ENCODE measurements at places on chromosomes 5 and 9.
A peak's percentile ranks its signal among the peaks of the same experiment; 100 is the strongest.

DNA sequence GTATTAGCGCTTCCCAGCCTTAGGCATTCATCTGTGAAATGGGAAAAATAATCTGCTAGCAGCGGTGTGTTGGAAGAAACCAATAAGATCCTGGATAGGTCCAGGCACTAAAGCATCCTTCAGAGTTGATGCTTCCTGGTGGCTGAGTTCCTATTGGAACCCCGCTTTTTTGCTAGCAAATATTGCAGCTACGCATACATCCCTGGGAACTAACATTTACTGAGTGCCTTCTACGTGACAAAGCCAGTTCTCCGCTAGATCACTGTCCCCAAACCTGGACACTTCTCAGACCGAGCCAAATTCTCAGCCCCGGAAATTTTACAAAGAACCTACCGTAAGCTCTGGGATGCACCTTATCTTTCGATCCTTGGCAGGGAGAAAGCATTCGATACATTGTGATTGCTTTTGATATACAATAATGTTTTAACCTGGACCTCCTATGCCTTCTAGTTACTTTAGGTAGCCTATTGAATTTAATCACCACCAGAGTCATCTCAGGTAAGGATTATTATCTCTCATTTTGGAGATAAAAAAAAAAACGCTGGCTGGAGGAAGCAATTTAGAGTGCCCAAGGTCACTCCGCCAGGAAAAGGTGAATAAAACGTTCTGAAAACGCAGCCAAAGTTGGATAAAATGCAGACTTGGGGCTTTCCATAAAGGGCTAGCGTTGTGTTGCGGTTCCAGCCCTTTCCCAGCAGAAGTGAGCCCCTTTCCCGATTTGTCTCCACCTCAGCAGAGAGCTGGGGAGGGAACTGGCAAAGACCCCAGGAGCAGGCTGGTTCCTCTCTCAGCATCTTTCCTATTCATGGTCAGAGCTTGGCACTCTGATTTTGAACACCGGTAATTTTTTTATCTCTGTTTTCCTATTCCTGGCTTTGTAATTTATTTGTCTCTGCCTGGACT, 2.6 kb upstream of the MSX2 start:
- DNase-seq, result no peak

DNA sequence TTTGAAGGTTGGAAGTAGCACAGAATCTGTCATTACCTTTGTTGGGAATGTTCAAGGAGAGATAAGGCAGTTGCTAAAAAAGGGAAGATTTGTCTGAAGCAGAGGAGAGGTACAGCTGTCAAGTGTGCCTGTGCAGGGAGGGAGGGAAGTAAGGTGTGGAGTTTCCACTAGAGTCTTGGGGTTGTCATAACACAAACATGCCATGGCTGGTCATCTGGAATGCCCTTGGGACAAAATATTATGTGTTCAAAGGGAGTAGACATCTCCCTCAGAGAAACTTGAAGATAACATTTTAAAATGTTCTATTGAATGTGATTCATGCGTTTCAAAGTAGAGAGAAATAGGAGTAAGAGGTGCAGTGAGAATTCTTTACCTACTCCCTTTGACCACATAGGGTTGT, 95.0 kb downstream of the MUSK start:
- DNase-seq, result no peak

- no peak for DNase-seq
Measured at GRCh38 chr5:180117000-180117725, 45.6 kb upstream of the RNF130 start.

- DNase-seq, result no peak
Measured at GRCh38 chr5:53733853-53734252, 173.4 kb downstream of the NDUFS4 start.

GRCh38 chr5:168137265-168137664, 154.2 kb upstream of the WWC1 start:
- no peak for DNase-seq

DNA sequence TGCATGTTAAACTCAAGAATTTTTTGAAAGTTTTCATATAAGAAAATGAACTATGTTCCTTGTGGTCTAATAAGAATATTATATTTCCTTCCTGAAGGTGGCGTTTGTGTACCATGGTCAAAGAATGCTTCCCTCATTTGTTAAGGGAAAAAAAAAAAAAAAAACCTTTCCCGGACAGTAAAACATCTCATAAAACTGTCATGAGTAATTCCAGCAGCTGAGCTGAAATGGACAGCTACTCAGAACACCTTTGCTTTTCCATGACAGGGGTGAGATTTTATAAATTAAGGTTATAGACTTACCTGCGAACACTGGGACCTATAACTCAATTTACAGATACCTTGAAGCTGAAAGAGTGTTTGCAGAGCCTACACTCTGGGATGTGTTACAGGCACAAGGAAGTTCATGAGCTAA, 113.2 kb upstream of the RANBP3L start:
- no peak for DNase-seq

DNA sequence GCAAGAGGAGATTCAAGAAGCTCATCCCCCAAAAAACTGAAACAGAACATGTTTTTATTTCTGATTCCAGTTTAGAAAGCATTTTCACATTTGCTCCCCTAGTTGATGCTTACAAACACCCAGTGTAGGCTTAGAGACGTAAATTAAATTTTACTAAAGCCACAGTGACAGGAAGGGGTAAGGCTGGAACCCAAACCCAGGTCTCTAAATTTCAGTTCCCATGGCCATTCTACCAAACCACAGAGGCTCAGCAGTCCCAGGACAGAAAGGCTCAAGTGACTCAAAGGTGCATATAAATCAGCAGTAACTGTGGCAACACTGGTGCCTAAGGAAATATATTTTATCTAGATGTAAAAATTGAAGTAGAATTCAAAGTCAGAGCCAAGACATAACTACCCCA, 128.7 kb downstream of the CEP120 start:
- DNase-seq, result no peak

- no peak for DNase-seq
Measured at GRCh38 chr5:66653325-66653724, 57.1 kb downstream of the MAST4 start.

- no peak for DNase-seq
Measured at GRCh38 chr5:150007050-150007449, 6.5 kb downstream of the HMGXB3 start.

- DNase-seq, result no peak
Measured at GRCh38 chr5:121695307-121695706, 156.4 kb upstream of the FTMT start.

GRCh38 chr9:72025906-72026305, 34.5 kb downstream of the C9orf57 start:
- DNase-seq, result no peak

DNA sequence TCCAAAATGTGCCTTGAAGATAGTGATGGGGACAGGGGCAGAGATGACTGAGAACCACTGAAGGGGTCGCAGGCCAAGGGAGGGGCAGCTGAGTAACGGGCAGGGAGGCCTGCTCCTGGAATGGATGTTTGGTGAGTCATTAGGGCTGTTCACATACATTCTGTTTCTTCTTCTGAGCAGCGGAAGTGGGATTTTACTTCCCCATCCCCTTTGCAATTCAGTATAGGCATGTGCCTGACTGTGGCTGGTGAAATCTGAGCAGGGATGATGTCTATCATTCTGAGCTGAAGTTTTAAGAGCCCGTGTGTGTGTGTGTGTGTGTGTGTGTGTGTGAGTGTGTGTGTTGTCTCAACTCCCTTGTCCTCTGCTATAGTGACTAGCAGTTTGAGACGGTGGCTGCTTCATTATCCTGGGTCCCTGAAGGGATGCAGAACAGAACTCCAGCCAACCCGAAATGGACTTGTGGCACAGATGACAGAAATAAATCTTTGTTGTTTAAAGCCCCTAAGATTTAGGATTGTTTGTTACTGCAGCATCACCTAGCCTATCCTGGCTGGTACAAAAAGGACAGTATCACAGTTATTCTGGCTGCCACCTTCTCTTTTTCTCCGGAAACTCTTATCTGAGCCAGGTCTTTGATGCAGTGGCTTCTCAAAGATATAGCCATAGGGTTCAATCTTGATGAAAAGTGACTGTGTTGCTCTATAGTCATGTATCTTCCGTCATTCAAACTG, 29.2 kb upstream of the TGFBI start:
- no peak for DNase-seq

GRCh38 chr5:111699976-111700375, 57.0 kb downstream of the NREP start:
- DNase-seq, result no peak

GRCh38 chr9:86983620-86984259, 36.4 kb upstream of the GAS1 start:
- DNase-seq, result no peak

DNA sequence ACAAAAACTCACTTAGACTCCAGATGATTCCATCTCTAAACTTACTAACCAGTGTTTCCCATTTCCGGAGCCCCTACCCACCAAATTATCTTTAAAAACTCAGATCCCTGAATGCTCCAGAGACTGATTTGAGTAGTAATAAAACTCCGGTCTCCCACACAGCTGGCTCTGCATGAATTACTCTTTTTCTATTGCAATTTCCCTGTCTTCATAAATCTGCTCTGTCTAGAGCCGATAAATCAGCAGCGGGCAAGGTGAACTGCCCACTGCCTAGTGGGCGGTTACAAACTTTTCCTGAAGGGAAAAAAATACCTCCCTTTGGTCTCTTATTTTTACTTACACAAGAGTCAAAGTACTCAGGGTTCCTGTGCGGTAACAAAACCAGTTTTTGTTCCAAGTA, 624.4 kb upstream of the RORB start:
- DNase-seq, result no peak

DNA sequence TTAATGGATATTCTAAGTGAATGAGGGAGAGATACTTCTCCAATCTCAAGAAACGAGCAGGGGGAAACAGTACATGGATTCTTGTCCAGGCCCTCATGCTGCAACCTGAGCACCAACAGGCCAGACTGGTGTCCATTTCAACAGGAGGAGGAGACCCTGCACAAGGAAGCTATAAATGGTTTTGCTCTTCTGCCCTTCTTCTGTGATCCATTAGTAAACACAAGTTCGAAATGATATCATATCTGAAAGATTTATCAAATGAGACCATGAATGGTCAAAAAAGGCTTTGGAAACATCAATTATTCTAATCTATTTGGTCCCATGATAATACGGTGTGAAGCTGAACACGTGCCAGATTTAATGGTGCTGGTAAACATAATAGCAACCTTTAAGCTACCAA, 109.8 kb downstream of the NR6A1 start:
- DNase-seq, result no peak

- no peak for DNase-seq
Measured at GRCh38 chr5:125199968-125200865, 453.8 kb upstream of the ZNF608 start.

DNA sequence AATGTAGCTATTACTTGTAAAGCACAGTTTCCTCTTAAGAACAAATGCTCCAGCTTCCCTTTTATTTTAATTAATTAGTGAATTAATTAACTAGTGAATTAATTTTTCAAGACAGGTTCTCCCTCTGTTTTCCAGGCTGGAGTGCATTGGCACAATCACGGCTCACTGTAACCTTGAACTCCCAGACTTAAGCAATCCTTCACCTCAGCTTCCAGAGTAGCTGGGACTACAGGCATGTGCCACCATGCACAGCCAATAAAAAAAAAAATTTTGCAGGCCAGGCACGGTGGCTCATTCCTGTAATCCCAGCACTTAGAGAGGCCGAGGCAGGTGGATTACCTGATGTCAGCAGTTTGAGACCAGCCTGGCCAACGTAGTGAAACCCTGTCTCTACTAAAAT, 44.1 kb downstream of the FCHO2 start:
- DNase-seq, result no peak

GRCh38 chr5:134581241-134581981, 51.2 kb downstream of the SAR1B start:
- DNase-seq, result no peak

DNA sequence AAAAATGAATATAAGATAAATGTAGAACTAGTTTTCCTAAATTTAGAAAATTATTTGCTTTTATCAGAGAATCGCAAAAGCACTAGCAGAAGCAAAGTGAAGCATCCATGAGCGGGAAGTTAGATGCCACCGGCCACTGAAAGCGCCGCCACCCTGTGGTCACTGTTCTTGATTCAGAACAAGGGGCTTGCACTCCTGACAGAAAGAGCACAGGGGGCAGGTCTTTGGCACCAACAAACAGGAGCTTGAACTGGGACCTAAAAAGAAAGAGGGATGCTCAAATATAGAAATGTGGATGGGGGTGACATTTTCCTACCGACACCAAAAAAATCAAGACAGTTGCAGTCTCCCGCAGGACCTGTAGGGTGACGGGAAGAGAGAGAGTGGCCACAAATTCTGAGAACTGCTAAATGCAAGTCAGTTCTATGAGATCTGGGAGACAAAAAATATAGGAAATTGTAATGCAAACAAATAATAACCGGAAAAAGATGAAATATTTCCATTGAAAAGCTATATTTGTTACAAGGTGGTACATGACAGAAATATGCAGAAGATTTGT, 144.3 kb downstream of the CDH12 start:
- DNase-seq, result no peak

- no peak for DNase-seq
Measured at GRCh38 chr5:18807256-18808149, 1173.2 kb downstream of the TAF11L14 start.

GRCh38 chr9:81777482-81777881, 88.1 kb upstream of the TLE1 start:
- no peak for DNase-seq

DNA sequence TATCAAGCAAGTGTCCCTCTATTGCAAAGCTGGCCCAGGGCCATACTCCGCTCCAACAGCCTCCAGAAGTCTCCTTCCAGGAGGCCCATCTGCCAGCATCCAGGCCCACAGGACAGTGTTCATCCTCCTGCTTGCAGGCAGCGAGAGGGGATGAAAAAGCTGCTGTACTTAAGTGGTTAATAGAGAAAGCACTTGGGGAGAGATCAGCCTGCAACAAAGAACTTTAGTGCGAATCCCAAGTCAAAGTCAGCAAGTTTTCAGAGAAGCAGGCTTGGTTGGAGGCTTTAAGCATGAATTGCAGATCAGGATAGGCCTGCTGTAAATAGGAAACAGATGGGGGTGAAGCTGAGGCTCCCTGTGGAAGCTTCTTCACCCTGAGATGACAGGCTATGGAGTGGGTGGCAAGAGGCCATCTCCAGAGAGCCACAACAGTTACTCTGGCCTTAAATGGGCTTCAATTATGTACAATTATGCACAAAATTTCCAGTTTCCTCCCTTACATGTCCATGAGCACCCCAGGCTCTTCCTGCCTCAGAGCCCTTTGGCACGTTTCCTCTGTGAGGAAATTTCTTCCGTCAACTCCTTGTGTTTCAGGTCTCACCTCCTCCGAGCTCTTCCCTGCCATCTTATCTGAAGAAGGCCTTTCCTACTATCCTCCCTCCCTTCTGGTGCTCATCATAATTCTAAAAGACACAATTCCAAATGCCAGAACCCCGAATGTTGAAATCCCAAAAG, 98.0 kb upstream of the NR3C1 start:
- no peak for DNase-seq

- no peak for DNase-seq
Measured at GRCh38 chr9:130138791-130139190, 33.4 kb upstream of the NCS1 start.

DNA sequence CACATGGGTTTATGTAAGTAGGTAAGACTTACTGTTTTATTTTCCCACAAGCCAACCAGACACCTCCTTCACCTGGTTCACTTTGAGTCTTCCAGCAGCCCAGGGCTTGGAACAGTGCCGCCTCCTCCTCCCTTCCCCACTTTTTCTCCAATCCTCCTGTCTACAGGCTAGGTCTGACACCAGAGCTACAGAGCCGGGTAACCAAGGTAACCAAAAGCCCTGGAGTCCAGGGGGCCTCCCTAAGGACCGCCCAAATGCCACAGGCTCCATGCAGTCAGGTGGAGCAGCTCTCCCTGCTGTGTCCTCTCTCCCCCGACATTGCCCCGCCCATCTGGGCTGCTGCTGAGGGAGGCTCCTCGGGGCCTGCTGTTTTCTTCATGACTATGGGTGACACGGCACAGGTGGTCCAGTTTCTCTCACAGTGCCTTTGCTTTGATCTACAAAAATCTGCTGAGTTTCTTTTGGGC, 138.0 kb upstream of the EFNA5 start:
- no peak for DNase-seq

- DNase-seq, result peak; percentile 19
Measured at GRCh38 chr5:127290019-127290945, at the start of gene MEGF10. Gene MEGF10 (plus strand): TSS chr5:127290796. CDS start chr5:127331309, 40,513 bp downstream.
